ENCODE measurements at places on chromosomes 2 and 18.

DNA sequence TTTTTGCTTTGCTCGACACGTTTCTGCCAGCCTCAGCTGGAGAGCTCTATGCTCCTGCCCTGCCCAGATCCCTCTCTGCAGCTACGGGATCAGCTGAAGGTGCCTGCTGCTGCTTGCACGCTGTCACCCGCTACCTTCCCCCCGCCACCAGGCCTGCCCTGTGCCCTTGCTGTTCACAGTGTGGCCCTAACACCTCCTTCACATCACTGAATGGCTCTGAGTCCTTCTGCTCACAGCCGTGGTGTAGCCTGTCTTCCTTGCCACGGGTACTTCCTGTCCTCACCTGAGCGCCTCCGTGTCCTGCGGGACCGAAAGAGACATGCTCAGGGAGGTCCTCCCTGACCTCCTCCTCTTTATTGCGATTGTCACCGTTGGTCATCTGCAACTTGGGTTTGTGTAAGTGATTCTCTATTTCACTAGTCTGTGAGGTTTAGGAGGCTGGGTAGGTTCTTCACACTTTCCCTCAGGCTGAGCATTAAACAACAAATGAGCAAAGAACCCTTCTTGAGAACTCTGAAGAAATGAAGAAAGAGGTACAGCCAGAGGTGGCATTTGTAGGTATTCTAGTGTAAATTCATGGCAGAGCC lies 127.5 kb downstream of the NCK2 start:
- no peaks in the 10 kb centered on the region for H3K4me1 ChIP-seq
- no peak overlapping the region for H3K27ac ChIP-seq
- H3K36me3 ChIP-seq = no peaks in the 10 kb centered on the region
- H3K4me3 ChIP-seq = no peak overlapping the region

DNA sequence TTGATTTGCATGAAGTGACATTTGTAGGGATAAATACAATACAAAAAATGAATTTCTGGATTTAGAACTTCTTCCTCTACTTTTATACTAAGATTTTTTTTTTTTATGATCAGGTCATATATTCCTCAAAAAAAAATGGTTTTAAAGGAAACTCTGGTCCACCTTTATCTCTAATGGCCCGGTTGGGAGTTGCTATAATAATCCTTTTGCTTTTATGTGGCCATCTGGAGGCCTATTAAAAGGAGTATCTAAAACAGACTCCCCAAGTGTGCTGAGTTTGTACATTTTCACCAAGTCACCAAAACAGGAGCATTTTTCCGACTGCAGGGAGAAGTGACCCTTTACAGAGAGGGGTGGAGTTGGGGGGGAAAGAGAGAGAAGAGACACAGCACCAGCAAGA lies 329.2 kb upstream of the FIGN start:
- no peak overlapping the region for H3K27ac ChIP-seq
- no peaks in the 10 kb centered on the region for H3K36me3 ChIP-seq
- H3K27me3 ChIP-seq = no peaks in the 10 kb centered on the region
- H3K4me3 ChIP-seq = no peak overlapping the region
- no peak for DNase-seq

GRCh38 chr2:100000915-100001707 lies 141.3 kb downstream of the AFF3 start:
- H3K36me3 ChIP-seq = no peaks in the 10 kb centered on the region
- H3K4me3 ChIP-seq = no peak overlapping the region
- H3K27me3 ChIP-seq = no peaks in the 10 kb centered on the region
- no peaks in the 10 kb centered on the region for H3K4me1 ChIP-seq

DNA sequence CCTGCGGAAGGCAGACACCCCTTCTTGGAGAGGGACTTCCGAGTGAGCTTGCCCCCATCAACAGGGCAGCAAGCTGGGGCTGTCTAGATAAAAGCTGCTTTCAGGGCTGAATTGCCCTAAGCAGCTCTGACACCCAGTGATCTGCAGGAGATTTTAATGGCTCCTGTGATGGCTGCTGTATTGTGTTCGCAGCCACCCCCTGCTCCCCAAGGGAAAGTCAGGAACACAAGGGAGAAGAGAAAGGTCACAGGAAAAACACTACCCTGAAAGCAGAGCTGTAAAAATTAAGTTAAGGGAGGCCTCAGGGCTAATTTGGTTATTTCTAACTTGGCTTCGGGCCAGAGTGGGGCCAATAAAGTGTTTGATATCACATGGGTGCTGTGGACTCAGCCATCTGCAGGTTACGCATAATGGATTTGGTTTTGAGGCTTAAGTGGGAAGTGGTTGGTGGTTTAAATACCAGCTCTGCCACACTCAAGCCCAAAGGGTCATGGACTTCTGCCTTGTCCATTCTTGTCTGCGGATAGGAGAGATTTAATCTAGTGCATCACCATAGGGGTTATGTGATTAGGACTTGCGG lies 147.6 kb downstream of the CLIP4 start:
- no peaks in the 10 kb centered on the region for H3K27me3 ChIP-seq
- no peak overlapping the region for H3K27ac ChIP-seq
- H3K36me3 ChIP-seq = no peaks in the 10 kb centered on the region
- no peak for DNase-seq
- H3K4me3 ChIP-seq = no peak overlapping the region

GRCh38 chr2:95272299-95272751 lies 1.9 kb upstream of the PROM2 start:
- no peak overlapping the region for H3K27ac ChIP-seq
- H3K27me3 ChIP-seq = no peaks in the 10 kb centered on the region
- H3K36me3 ChIP-seq = no peaks in the 10 kb centered on the region
- H3K4me1 ChIP-seq = no peaks in the 10 kb centered on the region

DNA sequence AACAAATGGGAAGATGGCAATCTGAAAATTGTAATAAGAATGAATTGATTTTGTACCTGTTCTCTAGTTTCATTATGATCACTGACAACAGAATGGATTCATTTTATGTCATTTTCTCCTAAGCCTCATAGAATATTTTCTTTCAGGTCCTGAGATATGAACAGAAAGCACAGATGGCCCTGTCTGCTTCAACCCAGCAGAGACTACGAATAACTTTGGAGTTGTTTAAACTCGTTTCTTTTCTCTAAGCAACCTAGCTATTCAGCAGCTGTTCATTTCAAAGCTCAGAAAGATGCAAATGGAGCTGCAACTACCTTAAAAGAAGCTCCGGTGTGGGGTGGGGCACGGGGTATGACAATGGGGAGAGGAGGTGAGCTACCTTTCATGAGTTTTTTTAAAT lies 124.9 kb downstream of the ALK start:
- no peak overlapping the region for H3K4me3 ChIP-seq
- no peak overlapping the region for H3K27ac ChIP-seq
- no peaks in the 10 kb centered on the region for H3K27me3 ChIP-seq
- H3K4me1 ChIP-seq = no peaks in the 10 kb centered on the region
- no peaks in the 10 kb centered on the region for H3K36me3 ChIP-seq
- no peak for DNase-seq

DNA sequence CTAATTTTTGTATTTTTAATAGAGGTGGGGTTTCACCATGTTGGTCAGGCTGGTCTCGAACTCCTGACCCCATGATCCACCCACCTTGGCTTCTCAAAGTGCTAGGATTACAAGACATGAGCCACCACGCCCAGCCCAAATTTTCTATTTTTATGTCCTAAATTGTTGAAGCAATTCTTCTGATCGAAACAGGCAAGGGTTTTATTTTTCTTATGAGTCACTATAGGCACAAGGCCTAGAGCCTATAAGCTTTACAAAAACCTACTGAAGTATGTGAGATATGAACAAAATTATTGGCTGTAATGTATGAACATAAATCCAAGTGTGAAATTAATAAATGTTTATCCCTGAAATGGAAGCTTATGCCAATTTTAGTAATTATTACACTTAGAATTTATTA lies 464.2 kb upstream of the NRP2 start:
- no peaks in the 10 kb centered on the region for H3K36me3 ChIP-seq
- DNase-seq = no peak
- H3K27ac ChIP-seq = no peak overlapping the region

- no peaks in the 10 kb centered on the region for H3K27me3 ChIP-seq
- H3K27ac ChIP-seq = no peak overlapping the region
- H3K4me3 ChIP-seq = no peak overlapping the region
- H3K4me1 ChIP-seq = peaks cover 9% of the 10 kb centered on the region
Measured at GRCh38 chr2:35821675-35822074, 533.9 kb upstream of the CRIM1 start.

- no peak for DNase-seq
- peaks cover 2% of the 10 kb centered on the region for H3K36me3 ChIP-seq
- H3K4me3 ChIP-seq = no peak overlapping the region
- no peak overlapping the region for H3K27ac ChIP-seq
Measured at GRCh38 chr18:60090170-60090569, 190.4 kb downstream of the PMAIP1 start.
